ENCODE measurements at places on chromosomes 16 and 17. TPM values are rescaled to one million over a fixed set of nuclear protein-coding genes. Genes with fewer than 3 reads are reported as not detected.

GAST gene
- polyA plus RNA-seq = not detected

ABCC12 gene
- polyA plus RNA-seq = 0.63 TPM

TK2 gene
- polyA plus RNA-seq = 17.5 TPM

BTBD17 gene
- polyA plus RNA-seq = 0.13 TPM

BBS2 gene
- 60.2 TPM for polyA plus RNA-seq

ZG16 gene
- polyA plus RNA-seq = not detected

EVPL gene
- 0.11 TPM for polyA plus RNA-seq

FAM234A gene
- polyA plus RNA-seq = 41.1 TPM

PRDM7 gene
- polyA plus RNA-seq = not detected
